ENCODE measurements at places on chromosomes 12 and 14. TPM values are rescaled to one million over a fixed set of nuclear protein-coding genes. Genes with fewer than 3 reads are reported as not detected.

The KLRK1 gene
- polyA plus RNA-seq = 1.2 TPM

The CBLN3 gene
- polyA plus RNA-seq = 4.2 TPM

The ANKRD33 gene
- 0.14 TPM for polyA plus RNA-seq

DNA sequence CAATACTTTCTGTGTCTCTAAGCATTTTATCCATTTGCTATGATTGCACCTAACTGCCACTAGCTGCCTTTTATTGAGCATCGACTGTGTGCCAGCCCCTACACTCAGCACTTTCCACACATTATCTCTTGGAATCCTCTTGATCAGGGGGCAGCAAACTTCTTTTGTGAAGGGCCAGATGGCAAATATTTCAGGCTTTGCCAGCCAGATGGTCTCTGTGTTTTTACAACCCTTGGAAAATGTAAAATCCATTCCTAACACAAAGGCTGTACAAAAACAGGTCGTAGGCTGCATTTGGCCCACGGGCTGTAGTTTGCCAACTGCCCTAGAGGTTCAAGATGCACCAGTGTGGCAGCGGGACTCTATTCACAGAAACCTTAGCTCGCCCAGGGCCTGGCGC lies 19.5 kb downstream of the FOXN4 start:
- no peak for DNase-seq

- DNase-seq = no peak
Measured at GRCh38 chr12:118238888-118239287, 103.0 kb downstream of the PEBP1 start.

DNA sequence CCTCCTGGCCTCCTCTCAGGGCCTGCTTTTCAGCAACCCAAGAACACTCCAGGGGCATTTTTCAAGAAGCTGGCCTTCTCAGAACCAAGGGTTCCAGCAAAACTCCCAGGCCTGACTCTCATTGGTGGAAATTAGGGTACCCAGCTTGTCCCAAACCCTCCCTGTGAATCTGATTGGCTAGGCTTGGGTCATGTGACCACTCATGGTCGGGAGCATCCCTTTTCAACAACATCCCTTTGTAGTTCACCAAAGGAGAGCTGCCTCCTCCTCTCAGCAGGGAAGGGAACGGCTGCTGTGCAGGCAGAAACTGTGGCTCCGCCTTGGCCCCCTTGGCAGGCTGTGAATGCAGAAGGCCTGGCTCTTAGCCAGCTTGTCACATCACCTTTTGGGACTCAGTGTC lies 94.5 kb downstream of the AACS start:
- no peak for DNase-seq

The KRT6B gene
- not detected for polyA plus RNA-seq

The JAG2 gene
- 10.2 TPM for polyA plus RNA-seq

DNA sequence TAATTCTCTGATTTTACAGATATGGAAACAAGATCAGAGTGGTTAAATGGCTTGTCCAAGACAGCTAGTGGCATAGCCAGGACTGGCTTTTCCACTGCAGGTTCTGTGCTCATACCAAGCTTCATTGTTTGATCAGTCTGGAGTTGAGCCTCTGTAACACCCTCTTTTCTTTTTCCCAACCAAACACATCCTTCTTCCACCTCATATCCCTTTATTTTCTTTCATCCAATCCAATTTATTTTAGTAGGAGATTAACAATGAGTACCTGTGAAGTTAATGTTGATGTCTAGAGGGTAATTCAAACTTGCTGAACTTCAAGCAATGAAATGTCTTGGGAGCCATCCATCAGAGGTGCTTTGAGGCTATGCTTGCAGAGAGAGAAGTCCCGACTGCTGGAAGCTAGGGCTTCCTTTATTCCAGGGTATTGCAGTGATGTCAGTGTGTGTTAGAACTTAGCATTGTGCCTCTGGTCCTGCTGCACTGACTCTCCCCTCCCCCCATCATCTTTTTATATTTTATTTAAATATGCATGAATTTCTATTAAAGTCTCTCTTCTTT lies 452.1 kb upstream of the PDE3A start:
- DNase-seq = no peak

GRCh38 chr14:55228261-55228660 lies 36.9 kb upstream of the DLGAP5 start:
- DNase-seq = no peak

Data from renal pelvis (tissue), 12 donors.